ENCODE measurements at places on chromosomes 1 and 21.

- no peak for DNase-seq
Measured at GRCh38 chr1:147534386-147534785, 6.9 kb upstream of the BCL9 start.

DNA sequence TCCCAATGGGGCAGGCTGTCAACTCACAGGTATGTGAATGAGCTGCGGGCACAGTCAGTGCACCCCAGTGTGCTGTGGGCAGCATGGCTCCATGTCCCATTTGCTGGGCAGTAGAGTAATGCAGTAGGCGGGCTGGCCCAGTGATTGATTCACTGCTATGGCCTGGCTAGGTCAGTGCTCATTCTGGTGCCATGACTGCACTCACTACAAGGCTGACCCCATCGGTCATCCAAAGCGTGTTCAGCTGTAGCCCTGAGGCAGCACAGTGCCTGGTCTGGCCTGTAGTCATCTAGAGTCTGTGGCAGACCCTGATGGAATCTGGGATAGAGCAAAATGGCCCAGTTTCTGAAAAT lies 7.4 kb downstream of the HYI start:
- no peak for DNase-seq

GRCh38 chr21:31318971-31319370 lies 25.1 kb downstream of the TIAM1 start:
- DNase-seq: no peak

GRCh38 chr1:167565922-167566321 lies 12.4 kb upstream of the CREG1 start:
- no peak for DNase-seq

DNA sequence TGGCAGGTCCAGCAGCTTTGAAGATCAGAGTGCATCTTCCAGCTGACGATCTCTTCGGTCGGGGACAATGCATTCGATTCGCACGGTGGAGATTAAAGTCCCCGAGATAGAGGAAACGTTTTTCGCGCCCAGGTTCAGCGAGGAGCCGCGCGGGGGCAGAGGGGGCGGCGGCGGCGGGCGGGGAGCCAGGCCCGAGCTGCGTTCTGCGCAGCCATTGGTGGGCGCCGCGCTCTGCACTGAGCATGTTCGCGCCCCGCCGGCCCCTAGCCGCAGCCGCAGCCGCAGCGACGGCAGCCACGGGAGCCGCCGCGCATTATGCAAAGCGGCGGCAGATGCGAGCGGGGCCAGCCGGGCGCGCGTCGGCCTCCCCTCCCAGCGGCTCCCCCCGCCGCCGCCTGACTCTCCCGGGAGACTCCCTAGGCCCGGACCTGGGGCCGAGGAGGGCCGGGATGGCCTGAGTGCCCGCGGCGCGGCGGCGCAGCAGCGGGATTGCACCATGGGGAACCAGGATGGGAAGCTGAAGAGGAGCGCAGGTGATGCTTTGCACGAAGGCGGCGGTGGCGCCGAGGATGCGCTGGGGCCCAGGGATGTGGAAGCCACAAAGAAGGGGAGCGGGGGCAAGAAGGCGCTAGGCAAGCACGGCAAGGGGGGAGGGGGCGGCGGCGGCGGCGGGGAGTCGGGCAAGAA lies at the start of gene FMN2:
Gene FMN2, plus strand, starts transcription at position 270 of the 687 bp plus-strand sequence. Its CDS starts 227 bp downstream, at position 497.
- peak; percentile 60 for DNase-seq

DNA sequence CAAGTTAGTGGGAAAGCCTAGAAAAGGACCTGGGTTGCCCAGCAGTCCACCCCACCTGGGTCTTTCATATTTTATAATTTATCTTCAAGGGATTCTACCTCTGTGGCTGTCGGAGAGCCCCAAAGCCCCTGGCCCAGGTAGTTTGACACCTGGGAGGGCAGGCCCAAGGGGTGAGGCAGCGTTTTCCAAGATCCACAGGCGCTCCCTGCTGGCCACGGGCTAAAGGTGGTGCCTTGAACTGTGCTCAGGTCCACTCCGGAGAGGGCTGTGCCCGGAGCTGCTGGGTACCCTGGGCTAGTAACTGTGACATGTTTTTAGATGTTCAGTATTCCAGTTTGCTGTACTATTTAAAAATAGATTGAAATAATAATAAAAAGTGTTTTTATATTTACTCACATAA lies 37.2 kb upstream of the CRNN start:
- DNase-seq: no peak

DNA sequence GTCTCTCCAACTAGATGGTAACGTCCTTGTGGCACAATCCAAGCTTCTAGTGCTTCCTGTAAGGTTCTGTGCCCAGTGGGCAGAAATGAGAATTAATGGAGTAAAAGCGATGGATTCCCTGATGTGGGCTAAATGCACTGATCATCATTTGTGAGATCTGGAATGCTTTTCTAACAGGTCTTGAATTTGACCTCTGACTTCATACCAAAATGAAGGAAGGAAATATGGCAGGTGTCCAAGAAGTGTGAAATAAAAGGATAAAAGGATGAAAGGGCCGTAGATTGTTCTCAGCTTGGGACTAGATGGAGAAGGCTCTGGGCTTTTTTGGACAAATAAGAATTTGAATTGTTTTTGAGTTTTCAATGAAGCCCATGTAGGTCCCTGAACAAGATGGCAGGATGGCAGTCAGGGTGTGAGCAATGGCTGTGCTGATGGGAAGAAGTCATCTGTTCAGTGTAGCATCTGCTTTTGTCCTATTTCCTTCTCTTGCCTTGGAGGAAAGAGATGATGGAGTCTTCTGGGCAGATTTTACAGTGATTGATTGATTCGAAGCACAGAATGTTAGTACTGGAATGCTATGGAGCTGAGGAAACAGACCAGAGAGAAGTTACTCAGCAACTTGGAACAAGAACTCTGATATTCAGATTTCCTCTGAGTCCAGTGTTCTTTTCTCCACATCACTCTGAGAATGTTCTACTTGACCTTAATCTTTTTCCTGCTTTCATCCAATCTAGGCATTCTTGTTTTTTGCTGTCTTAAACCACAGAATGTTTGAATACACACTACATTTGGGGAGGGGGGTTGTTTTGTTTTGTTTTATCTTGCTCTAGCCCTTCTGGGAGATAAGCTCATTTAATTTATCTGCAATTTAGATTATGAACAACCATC lies 286.0 kb downstream of the HLX start:
- DNase-seq: no peak

DNA sequence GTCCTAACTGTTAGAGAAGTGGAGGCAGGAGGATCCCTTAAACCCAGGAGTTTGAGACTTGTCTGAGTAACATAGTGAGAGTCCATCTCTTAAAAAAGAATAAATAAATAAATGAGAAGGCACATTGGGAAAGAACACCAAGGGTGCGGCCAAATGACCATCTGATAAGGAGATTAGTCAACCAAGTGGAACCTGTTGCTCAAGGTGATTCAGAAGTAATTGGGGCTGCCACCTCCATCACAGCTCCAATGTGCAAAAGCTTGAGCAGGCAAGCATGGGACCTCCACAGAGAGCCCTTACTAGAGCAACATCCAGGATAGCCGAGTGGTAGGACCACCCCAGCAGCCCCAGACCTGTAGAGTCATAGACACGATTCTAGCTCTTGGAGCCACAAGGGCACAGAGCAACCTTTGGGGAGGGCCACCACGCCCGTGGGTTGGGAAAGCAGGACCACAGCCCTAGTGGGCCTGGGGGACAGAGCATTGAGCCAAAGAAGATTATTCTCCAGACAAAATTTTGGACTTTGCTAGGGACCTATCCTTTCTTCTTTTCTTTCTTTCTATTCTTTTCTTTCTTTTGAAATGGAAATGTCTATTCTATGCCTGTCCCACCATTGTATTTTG lies 40.9 kb downstream of the KCNK1 start:
- no peak for DNase-seq

DNA sequence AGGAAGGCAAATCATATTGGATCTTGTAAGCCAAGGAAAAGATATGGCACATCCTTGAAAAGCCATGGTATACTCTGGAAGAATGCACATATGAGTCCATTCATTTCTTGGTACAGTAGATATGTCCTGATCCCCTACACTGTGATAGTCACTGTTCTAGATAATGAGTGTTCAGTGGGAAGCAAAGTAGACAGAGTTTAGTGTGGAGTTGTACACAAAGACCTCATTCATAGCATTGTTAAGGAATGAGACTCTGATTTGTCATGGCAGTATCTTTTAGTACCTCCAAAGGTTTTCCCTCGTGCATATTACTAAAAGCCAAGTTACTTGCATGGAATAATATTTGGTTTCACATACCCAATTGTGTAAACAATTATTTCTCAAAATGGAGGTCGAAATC lies 204.7 kb downstream of the NFIA start:
- DNase-seq: no peak

DNA sequence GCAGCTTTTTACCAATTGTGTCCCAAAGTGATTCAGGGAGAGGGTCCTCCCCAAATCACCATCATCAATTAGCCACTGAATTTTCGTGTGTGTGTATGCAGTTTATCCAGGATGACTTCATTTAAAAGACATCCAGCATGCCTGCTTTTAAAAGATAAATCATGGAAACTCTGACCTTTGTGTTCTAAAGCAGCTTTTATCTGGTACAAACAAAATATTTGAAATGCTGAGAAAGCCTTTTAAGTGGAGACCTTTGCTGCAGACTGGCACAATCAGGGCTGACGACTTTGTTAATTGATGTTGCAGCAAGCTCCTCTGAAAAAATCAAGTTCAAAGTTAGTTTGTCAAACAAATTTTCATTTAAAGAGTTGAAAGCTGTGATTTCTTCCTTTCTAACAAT lies 104.7 kb downstream of the PCP4 start:
- DNase-seq: no peak

GRCh38 chr1:115365738-115366137 lies 27.7 kb upstream of the NGF start:
- no peak for DNase-seq

DNA sequence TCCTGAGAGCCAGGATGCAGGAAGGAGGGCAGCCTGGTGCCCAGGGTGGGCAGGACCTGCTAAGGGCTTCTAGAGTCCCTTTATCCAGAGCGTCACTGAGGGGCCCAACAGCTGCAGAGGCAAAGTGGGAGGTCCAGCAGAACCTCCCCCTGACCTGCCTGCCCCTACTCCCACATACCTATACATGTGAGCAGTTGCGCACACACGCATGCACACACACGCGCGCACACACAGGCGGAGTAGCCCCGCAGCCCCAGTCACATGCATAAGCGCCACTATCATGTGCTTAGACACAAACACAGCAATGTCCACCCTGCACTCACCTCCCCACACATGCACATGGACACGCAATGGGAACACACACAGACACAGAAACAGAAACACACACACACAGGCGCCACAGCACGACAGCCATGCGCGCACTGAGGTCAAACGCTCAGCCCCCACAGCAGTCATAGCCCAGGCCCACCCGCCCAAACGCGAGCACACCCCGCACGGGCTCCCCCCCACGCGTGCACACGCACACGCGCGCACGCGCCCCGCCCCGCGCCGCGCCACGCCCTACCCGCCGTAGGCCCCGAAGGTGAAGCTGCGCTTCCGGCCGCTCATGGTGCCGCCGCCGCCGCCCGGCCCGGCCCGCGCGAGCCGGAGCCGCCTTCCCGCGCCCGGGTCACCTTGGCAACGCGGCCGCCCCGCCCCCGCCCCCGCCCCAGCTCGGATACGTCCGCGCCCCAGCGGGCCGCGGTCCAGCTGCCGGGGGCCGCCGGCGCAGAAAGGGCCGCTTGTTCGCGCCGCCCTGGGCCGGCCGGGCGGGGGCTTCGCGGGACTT lies 17.7 kb downstream of the RAP1GAP start:
- peak; percentile 35 for DNase-seq

DNA sequence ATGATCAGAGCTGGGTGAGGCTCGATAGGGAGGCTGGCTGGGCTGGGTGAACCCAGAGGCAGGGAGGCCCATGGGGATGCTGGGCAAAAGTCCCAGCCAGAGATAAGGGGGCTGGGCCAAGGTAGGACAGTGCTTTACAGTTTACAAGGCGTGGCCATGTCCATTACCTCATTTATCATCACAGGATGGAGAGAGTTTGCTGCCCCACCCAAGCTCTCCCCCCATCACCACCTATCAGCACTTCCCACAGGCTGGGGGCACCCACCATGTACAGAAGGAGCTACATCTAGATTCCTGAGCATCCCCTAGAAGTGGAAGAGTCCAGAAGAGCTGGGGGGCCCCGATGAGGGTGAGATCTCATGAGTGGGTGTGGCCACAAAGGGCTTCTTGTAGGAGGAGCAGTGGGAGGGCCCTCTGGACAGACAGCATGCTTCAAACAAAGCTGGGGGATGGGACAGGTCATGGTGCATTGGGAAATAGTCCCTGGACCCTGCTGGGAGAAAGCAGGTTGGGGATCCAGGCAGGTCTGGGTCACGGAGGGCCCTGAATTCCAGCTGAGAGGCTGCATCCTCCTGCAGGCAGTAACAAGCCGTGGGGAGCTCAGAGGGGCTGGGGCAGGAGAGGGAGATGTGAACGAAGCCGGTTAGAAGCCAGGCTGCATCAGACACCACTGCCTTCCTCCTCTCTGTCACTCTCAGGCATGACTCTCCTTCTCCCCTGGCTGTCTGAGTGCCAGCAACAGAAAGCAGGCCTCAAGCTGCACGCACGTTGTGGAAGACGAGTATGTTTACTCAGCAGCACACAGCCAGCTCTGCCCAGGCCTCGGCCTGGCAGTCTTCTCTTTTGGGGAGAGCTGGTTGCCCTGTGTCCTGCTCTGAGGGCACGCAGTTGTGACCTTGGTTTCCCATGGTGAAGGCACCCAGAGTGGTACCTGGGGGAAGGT lies 202.3 kb downstream of the HIVEP3 start:
- no peak for DNase-seq

- DNase-seq: no peak
Measured at GRCh38 chr1:30523055-30524020, 200.0 kb downstream of the MATN1 start.

DNA sequence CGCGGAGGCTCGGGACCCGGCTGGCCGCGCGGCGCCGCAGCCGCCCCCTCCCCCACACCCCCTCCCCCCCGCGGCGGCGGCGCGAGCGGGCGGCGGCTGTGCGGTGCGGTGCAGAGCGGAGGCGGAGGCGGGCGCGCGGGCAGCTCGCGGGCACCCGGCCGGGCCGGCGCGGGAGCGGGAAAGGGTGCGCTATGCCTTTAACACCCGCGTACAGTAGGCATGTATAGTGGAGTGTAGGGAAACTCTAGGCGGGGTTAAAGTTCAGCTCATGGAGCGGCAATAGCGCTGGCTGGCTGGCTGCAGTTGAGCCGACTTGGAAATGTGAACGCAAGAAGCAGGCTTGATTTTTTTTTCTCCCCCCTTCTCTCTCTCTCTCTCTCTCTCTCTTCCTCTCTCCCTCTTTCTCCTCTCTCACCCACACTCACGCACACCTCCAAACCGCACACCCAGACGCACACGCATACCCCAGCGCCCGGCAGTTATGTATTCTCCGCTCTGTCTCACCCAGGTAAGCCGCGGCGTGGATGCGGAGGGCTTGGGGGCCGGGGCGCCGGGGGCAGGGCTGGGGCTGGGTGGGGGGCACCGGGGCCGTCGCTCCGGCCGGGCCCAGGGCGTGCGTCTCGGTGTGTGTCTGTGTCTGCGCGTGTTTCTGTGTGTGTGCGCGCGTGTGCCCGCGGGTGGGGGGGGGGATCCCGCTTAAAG lies at the start of gene NFIA:
Gene NFIA, plus strand, starts transcription at position 251 of the 702 bp plus-strand sequence.
- DNase-seq: peak; percentile 29

DNA sequence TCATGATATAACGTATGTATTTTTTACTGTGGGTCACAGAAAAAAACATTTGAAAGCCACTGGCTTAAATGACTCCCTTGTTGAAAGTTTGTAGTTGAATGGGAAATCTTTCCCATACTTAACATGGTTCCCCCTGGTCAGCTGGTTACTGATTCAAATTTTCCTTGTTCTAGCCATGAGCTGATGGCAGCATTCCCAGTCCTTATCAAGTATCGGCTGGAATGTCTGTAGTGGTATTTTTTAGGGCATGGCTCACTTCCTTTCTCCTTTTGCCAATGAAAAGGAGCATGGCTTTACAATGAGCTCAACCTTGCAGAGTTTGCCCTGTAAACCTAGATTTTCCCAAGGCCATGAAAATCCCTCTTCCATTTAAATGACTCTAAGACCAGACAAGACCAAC lies 55.7 kb downstream of the GIPC2 start:
- no peak for DNase-seq

GRCh38 chr1:232547938-232548484 lies 81.9 kb downstream of the SIPA1L2 start:
- DNase-seq: no peak
